ENCODE measurements at places on chromosomes 5 and 9.

DNA sequence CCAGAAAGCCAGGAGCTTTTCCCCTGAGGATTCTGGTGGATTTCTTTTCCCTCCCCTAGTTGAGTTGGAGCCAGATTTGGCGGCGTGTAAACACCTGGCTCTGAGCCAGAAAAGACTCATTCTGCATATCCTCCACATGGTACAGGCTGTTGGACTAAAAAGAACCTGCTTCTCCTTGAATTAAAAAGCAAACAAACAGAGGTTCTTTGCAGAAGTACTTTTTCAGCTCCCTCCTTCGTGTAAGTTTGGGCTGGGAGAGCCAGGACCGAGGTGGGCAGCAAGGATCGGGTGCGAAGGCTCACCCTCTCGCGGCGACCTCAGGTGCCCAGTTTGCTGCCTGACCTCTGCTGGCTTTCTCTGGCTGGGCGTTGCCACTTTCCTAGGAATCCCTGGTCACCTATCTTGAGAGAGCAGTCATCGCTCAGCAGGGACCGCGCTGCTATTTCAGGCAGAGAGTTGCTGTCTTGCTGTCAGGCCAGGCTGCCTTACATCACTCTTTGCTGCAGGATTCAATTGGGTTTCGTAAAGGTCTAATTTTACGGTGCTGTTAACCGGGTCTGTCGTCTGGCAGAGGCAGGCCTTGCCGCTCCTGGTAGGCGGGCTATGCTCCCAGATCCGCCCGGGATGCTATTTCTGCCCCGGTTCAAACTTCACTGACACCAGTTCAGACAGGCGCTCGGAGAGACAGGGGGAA is 3.2 kb downstream of the PAPPA start:
- DNase-seq = peak; percentile 4

GRCh38 chr9:70407081-70407503 is 7.4 kb downstream of the KLF9 start:
- DNase-seq = no peak

DNA sequence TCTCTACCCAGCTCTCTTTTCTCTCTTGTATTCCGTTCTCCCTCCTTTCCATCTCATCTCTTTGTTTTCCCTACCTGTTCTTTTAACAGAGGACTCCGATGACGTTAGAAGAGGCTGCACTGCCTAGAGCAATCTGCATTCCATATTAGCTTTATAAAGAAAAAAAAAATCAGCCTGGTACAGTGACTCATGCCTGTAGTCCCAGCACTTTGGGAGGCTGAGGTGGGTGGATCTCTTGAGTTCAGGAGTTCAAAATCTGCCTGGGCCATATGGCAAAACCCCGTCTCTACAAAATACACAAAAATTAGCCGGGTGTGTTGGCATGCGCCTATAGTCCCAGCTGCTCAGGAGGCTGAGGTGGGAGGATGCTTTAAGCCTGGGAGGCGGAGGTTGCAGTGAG is 49.0 kb downstream of the DAPK1 start:
- DNase-seq = no peak

- DNase-seq = no peak
Measured at GRCh38 chr9:27398982-27399653, 102.2 kb upstream of the EQTN start.

DNA sequence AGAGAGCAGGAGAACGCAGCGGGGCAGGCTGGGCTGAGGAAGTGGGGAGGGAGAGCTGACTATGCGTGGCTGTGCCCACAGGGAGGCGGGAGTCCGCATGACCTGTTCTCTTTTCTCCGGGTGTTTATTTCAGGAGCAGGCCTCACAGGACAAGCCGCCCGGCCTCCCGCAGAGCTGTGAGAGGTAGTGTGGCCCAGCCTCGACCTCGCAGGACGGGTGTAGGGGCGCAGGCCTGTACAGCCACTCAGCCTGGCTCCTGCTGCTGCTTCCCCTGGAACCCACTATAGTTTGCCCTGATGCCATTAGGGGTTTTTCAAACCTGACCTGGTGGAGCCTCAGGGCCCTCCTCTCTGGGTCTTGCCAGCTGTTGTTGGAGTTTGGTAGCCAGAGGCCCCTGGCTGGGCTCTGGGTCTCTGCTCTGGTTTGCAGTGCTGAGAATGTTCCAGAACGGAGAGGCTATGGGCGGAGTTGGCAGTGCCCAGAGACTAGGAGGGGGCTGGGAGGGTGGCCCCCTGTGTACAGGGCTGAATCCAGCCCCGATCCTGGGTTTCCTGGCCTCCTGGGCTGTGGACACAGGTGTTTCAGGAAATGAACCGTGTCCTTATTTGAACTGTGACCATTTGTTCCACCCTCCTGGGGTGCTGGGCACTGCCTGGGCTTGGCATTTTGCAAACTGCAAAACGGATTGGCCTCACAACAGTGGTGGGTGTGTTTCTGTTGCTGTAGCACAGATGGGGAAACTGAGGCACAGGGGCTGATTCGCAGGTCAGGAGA is 78.8 kb downstream of the WNK2 start:
- no peak for DNase-seq

DNA sequence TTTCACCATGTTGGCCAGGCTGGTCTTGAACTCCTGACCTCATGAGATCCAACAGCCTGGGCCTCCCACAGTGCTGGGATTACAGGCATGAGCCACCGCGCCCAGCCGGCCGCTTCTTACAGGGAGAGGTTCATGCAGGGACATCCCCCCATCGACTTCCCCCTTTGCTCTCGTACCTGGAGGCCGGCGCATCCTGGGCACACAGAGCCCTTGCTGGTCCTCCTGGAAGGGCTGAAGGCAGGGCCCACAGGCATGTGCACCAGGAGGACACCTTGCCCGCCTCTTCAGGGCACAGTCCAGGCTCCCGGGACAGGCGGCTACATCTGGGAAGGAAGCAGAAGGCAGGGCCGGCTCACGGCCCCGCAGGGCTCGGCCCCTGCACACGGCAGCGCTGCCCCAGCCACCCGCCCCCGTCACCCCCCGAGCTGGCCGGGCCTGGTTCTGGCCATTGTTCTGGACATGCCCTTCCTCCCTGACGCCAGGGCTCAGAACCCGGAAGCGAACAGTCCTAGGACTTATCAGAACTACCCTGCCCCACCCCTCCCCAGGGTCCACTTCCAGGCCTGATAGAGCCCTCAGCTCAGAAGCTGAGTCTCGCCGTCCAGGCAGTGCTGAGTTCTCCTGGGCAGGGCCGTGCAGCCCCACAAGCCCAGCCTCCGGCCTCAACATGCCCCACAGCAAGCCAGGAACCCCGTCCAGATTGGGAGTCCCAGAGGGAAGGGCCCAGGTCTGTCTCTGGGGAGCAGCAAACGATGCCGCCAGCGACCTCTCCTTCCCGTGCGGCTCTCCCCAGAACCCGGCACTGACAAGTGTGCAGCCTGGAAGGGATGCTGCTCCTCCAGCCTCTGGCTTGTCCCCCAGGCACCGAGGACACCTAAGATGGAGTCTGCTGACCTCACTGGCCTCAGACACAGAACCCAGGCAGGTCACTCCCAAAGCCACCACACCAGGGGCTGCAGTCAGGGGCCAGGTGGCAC is 2.9 kb downstream of the NPDC1 start:
- DNase-seq = no peak

- DNase-seq = no peak
Measured at GRCh38 chr9:136190656-136191055, 14.3 kb downstream of the LHX3 start.

GRCh38 chr5:141560725-141561483 is 57.9 kb downstream of the DIAPH1 start:
- peak; percentile 75 for DNase-seq

DNA sequence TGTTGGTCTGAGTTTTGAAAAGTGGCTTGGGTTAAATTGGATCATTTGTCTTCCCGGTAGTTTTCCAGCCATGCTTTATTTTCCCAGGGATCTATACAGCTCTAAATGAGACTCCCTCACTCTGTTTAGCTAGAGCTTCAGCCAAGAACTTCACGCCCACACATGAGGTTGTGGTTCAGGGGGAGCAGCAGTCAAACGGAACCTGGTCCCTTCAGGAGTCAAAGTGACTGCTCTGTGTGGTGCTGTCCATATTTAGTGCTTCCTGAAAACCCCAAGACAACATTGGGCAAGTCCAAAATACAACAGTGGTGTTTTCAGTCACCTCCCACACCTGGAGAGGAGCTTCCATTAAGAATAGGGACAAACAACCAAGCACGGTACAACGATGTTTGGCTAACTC is 90.5 kb downstream of the ANKH start:
- DNase-seq = peak; percentile 45

GRCh38 chr9:136536051-136536720 is 9.7 kb downstream of the NOTCH1 start:
- no peak for DNase-seq

DNA sequence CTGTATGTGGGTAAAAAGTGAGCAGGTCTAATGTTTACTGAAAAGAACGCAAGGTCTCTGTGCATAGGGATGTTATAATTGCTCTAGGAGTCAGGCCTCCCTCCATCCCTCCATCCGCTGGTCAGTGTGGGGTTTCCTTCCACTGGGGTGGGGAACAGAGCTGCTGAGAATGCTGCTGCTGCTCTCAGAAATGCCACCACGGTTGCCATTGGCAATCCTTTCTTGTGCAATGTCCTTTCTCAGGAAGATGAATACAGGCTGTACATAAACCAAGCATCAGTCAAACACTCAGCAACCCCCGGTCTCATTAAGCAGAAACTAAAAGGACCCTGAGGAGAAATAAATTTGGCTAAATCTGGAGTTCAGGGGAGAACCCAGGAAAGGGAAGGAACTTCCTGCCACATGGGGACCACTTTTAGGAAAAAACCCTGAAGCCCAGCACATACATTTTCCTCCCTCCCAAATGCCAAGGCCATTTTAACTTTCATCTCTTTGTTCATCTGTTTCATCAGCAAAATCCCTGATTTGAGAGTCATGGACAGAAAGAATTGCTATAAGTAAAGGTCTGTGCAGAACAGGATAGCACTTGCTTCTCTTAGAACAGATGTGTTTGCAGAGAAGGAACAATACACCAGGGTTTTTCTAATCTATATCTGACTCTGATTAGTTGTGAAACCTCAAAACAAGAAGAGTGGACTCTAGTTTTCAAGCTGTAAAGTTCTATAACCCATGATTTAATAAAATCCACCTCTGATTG is 70.4 kb upstream of the SLC1A3 start:
- no peak for DNase-seq

GRCh38 chr5:106601620-106602019 is 1069.1 kb downstream of the EFNA5 start:
- no peak for DNase-seq

DNA sequence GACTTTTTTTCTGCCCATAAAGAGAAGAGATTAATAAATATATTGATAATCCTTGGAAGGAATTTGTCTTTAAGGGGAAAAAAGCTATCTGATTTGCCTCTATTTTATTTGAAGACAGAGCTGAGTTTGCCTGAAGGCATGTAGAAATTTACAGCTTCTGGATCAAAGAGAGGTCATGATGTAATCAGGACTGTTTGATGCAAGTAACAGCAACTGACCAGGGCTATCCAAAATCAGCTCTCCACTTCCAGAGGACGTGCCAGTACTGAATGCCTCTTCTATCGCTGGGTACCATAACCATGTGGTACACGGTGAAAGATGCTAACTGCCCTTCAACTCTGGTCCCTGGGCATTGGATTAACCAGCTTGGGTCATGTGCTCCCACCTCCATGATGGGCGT is 90.6 kb downstream of the ZFAND5 start:
- DNase-seq = no peak

GRCh38 chr9:22079873-22080341 is 70.8 kb upstream of the CDKN2B start:
- no peak for DNase-seq

DNA sequence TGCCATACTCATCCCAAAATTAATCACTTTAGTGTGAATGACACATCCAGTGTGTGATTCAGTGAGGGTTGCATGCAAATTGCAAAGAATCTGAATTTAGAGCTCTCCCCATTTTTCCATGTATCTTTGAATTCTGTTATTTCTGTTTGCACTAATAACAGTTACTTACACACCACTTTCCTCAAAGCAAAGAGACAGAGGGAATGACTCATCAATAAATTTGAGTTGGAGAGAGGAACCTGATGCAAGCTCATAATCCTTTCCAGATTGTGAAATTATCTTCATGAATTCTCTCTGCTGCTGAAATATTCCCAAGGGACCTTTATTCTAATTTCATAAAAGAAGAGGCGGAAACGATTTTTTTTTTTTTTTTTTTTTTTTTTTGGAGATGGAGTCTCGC is 204.8 kb downstream of the CDH9 start:
- DNase-seq = no peak

DNA sequence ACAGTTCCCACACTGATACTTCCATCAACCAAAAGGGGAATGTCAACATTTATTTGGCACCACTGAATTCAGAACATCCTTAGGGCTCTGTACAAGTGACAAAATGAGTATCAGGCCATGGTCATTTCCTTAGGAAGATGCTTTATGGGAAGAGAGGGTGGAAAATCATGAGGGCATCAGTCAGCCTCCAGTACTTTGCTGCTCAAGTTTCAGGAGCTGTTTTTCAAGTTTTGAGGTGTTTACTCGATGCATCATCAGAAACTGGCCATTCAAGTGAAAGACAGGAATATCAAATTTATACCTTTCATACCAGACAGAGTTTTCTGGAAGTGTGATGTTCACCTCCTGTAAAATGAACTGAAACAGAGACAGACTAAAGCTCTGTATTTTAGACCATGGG is 21.2 kb upstream of the MARCHF3 start:
- no peak for DNase-seq

DNA sequence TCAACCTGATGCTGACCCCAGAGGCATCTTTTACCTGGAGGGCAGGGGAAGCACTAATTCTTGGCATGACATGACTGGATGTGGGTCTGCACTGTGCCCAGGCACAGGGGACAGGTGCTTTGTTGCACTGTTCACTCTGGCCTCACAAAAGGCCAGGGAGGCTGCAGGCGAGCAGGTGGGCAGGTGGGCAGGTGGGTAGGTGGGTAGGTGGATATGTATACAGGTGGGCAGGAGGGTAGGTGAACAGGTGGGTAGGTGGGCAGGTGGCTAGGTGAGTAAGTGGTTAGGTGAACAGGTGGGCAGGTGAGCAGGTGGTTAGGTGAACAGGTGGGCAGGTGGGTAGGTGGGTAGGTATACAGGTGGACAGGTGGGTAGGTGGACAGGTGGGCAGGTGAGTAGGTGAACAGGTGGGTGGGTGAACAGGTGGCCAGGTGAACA is 1.5 kb downstream of the PAEP start:
- DNase-seq = no peak

DNA sequence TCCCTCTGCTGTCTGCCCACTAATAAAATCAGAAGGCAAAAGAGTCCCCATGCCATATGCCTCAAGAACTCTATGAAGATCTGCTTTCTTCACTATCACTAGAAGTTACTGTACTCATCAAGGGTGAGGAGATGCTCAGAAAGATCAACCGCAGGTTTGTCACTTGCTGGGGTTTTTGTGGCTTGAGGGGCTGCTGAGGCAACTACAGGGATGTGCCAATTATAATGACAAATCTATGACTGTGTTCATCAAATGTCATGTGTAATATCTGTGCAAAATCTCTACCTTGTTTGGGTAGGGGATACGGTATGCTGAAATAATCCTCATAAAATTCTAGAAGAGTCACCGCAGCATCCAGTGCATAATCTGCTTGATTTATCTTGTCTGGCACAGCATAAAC is 13.0 kb downstream of the ERAP1 start:
- DNase-seq = no peak

- DNase-seq = no peak
Measured at GRCh38 chr5:115372146-115372545, 75.7 kb upstream of the CCDC112 start.

GRCh38 chr9:90515510-90515909 is 127.1 kb downstream of the DIRAS2 start:
- no peak for DNase-seq
